Fibroblast of skin of right biceps (primary cell): ENCODE measurements at places on chromosomes 2 and 18.

DNA sequence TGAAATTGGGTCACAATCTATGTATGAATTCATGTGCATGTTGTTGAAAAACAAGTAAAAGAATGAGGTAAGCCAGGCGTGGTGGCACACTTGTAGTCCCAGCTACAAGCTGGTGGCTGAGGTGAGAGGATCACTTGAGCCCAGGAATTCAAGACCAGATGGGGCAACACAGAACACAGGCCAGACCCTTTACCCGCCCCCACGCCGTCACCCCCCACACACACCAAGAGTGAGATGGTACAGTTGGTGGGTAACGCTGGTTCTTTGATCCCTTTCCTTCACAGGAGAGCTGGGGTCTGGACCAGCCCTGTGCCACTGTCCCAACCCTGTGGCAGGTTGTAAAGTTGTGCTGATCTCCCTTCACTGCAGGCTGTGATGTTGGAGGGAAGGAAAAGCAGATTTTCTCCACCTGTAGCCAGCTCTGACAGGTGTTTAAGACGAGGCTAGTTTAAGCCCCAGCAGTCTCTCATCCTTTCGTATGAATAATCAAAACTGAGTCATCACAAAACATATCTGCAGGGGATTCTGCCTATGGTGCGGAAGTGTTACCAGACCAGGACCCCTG lies 13.6 kb downstream of the B3GNT2 start:
- no peak for DNase-seq

- DNase-seq, result no peak
Observed at GRCh38 chr18:35852786-35853185, 119.7 kb upstream of the RMP24 start.

- no peak for DNase-seq
Observed at GRCh38 chr2:181787310-181788048, 104.1 kb upstream of the ITPRID2 start.

DNA sequence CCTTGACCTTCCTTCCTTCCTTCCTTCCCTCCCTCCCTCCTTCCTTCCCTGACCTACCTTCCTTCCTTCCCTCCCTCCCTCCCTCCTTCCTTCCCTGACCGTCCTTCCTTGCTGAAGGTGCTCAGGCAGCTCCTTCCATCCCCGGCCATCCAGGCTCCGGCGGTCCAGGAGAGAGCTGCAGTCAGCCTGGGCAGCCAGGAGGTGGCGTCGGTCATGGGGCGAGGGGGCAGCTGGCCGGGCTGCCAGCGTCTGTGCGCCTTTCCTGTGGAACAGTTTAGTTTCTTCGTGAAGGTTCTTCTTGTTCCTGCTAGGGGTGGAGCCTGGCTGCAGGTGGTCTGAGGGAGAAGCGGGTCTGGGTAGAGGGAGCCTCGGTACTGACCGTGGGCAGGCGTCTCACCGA lies 15.7 kb downstream of the GPR35 start:
- DNase-seq, result no peak

- peak; percentile 38 for DNase-seq
Observed at GRCh38 chr2:174546519-174547506, 50.8 kb downstream of the WIPF1 start.

- DNase-seq, result no peak
Observed at GRCh38 chr2:138504092-138504491, 2.5 kb downstream of the SPOPL start.
